ENCODE measurements at places on chromosomes 1 and 21.

DNA sequence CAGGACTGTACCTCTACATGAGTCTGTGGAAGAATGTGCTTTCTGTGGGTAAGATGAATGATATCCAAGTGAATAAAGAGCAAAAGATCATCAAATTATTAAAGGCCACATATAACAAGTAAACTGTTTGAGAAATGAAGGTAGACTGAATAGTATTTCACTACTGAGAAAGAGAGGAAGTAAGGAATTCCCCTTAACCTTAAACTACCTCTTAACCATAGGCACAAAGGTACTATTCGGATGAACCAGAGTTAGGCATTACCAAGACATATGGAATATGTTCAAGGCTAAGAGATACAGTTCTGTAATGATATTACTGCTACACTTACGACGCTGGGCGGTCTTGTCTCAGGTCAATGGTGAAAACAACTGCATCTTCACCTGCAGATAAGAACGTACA is 25.5 kb downstream of the DCAF8 start:
- DNase-seq = no peak

GRCh38 chr1:207669528-207670009 is 24.6 kb downstream of the CR1L start:
- no peak for DNase-seq

GRCh38 chr1:154434346-154435085 is 29.4 kb downstream of the IL6R start:
- peak; percentile 79 for DNase-seq

DNA sequence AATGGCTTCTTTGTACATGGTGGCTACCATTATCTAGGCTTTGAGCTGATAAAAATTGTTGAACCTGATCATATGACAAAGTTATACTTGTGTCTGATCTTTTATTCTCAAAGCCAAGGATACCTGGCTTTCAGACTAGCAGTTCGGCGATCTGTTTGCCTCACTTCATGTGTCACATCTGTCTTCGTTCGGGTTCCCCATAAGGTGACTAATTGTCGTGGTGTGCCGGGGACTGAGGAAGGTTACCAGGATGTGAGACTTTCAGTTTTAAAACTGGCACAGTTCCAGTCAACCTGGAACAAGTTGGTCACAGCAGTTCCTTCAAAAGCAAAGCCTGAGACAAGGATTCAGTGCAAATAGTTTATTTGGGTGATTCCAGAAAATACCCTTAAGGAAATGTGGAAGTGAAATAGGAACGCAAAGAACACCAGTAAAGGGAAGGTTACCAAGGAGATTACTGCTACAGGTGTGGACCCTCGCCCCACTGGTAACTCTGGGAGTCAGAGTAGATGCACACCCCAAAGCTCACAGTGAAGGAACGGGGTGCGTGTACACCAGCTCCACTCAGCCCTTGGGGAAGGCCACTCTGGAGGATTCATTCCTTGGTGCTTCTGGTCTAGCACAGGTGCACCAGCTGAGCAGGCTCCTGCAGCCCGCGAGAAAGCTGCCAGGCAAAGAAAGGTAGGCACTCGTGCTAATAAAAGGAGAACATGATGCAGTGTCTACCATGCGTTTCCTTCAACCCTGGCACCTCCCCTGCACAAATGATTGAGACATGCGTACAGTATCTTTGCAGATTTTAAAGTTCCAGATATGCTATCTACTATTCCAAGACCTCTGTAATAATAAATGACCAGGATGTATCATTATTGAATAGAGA is 69.0 kb downstream of the VWA5B1 start:
- DNase-seq = peak; percentile 60

DNA sequence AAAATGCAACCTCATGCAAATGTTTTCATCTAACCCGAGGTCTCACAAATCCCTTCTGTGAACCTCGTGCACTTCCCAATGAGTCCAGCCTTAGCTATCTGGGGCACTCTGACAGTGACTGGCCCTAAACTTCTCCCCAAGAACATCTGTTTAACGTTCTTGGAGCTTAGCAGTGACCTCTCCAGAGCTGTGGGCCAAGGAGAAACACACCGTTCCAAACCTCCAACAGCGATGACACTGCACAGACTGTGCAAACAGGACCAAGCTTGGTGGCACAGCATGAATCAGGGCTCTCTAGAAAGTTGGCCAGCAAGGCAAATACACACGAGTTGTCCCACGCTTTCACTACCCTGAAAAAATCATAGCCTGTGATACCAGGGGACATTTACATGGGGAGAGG is 15.8 kb downstream of the BEND5 start:
- DNase-seq = no peak

- DNase-seq = no peak
Measured at GRCh38 chr1:230771773-230772354, 24.7 kb downstream of the CAPN9 start.

DNA sequence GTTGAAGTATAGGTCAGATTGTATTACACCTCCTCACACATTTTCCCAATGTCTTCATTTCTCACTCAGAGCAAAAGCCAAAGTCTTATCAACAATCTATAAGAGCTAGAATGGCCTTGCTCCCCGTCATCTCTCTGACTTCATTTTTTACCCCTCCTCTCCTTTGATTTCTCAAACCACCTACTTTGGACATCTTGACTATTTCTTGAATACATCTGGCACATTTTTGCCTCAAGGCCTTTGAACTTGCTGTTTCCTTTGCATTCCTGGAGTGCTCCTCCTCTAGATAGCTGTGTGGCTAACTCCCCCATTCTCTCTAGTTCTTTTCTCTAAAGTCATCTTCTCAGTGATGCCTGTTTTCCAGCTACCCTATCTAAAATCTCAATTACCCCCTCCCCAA is 7.2 kb upstream of the XCL2 start:
- no peak for DNase-seq

DNA sequence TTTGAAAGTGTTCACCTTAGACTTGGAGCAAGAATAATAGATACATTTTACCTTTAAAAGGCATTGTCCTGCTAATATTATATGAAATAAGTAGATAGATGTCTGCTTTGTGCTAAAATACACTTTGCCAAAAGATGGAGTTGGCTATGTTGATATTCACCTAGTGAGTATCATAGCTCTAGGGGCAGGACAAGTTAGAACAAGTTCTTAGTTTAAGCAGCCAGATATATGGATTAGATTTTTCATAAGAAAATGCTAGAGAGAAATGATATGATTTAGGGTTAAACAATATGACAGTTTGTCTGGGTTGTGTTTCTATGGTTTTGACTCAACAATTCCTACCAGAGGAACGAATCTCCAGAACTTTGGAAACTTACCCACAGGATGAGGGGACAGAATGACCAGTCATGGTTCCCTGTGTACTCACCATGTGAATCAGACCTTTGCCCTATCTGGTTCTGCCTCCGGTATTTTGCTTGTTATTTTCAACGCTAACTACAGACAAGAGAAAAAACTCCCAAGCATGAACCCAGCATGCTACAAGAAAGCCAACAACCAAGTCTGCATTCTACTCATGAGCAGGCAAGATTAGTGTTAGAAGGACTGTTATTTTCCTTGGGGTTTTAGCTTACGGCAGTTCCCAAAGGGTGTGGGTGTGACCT is 1.7 kb downstream of the F5 start:
- DNase-seq = no peak

- DNase-seq = no peak
Measured at GRCh38 chr1:211068976-211069375, 65.0 kb downstream of the KCNH1 start.

DNA sequence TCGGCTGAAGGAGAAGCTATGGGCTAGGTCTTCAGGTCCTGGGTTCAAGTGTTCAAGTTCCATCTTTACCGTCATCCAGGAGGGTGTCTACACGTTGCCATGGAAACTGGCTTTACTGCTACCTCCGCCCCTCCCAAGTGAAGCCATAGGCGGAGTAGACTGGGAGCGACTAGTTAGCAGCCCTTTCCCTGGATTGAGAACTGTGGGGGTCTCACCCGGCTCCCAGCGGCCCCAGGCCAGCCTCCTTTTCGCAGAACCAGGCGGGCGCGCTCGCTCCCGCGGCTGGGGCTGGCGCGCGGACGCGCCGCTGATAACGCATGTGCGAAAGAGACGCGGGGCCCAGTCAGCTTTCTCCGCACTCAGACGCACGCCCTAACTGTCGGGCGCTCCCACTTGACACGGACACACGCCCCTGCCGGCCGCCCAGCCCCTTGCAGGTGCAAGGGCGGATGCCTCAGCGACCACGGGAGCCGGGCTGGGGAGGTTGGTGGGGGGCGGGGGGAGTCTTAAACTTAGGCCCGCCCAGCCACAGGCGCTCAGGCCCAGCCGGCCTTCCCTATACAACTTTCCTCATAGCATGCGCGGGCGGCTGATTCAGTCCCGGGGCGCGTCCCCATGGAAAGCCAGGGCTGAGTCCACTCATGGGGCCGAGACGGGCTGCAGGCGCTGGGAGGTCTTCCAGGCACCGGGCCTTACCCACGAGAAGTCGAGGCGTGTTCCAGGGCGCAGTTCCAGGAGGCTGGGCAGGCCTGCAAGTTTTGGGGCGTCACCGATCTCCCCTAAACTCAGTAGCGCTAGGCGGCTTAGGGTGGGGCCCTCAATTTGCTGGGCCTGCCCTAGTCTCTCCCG is 7.4 kb downstream of the EFNA4 start:
- peak; percentile 84 for DNase-seq

GRCh38 chr1:237219751-237220642 is 178.0 kb downstream of the RYR2 start:
- no peak for DNase-seq

DNA sequence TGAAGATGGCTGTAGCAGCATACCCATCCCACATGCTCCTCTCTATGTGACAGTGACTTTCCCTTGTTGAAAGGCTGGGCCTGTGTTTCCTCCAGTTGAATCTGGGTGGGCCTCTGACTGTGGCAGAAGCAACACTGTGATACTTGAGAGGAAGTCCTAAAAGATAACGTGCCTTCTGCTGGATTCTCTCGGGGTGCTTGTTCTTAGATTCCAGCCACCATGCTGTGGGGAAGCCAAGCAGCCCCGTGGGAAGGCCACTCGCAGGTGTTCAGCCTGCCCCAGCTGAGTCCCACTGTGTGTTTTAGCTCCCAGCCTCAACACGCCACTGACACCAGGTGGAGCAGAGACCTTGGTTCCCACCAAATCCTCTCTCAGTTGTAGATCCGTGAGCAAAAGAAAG is 31.5 kb downstream of the TRAPPC10 start:
- no peak for DNase-seq

DNA sequence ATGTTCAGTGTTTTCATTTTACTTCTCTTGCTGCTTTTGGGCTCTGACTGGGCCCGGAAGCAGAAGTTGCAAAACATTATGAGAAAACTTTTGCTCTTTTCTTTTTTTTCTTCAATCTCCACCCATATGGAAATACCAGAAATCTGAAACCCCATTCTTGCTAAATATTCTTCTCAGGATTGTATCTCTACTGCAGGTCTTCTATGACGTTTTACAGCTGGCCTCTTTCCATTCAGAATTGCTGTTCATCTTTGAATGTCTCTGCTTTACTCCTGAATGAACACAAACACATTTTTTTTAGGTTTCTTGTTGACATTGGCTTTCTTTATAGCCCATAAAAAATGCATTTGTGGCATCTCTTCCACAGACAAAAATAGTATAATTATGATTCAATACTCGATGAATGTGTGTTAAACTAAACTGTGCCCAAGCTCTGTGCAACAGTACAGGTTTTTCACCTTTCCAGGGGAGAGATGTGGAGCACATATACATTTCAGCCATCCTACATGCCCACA is 18.8 kb downstream of the PTPRC start:
- no peak for DNase-seq

DNA sequence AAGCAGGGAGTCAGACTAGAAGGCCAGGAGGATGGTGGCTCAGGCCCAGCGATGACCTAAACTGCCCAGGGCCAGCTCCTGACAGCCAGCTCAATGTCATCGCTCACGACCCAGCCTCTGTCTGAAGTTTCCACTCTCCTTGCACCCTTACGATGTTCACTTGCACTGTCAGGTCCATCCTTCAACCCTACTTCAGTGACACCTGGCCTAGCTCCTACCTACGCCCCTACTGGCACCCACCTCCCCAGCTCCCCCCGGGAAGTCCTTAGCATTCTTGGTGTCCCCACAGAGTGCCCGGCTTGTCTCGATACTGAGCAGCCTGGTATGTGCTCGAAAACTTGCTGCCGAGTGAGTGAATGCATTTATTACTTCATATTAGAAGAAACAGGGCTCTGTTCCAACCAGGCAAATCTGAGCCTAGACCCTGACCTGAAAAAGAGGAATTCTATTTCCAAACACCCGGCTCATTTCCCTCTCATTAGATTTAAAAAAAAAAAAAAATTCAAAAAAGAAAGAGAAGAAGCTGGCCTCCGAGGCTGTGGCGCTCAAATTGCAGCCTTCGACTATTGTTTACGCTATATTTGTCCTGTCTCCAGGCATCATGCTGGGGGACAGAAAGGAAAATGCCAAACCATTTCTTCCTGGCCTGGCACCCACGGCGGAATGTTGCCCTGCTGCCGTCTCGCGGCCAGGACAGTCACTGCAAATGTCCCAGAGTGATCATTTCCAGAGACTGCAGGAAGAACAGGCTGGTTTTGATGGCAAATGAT is 29.8 kb upstream of the LRRC38 start:
- DNase-seq = no peak

DNA sequence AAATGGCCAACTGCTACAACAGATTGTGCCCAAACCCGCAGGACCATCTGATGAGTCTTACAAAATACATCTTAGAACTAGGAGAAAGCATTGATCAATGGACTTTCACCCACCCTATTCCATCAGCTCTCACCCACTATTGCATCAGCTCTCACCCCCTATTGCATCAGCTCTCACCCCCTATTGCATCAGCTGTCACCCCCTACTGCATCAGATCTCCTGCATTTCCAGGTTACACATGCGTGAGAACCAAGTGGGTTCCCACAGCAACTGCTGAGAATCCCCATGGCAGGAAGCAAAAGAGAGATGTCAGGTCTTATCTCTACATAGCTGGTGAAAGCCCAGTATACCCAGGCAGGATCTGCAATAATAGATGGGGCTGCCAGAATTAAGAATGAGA is 533.5 kb downstream of the LTN1 start:
- DNase-seq = no peak

DNA sequence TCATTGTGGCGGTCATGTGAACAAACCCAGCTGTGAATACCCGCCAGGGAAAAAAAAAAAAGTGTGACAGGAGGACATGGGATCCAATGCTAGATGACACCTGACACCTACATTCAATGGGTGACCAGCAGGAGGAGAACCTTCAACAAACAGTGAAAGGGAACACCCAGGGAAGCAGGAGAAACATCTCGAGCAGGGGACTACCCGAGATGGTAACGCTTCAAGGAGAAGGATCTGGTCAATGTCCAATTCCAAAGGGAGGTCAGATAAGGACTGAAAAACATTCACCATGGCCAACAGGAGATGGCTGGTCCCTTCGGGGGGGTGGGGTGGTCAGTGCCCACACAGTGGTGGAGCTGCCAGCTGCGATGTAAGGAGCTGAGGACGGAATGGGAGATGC is 46.3 kb downstream of the PTPN14 start:
- DNase-seq = no peak

- no peak for DNase-seq
Measured at GRCh38 chr1:53062708-53063591, 937 bp downstream of the PODN start.

GRCh38 chr1:6497867-6498575 is 6.6 kb upstream of the PLEKHG5 start:
- DNase-seq = no peak

DNA sequence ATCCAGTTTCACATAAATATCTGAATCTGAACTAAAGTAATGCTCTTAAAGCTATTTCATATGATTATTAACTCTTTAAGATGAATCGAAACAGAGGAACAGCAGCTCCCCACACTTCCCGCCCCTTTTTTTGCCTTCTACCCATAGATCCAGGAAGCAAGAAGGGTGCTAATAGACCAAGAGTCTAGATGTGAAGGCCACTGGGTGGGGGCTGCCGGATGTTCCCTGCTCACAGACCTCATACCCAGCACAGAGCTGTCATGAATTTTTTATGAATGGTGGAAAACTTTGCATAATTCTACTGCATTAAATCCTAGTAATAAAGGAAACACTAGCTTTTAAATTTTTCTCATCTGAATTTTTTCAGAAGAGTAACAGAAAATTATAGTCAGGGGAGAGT is 283.9 kb upstream of the SGIP1 start:
- no peak for DNase-seq

Measured in colonic mucosa (tissue), 4 donors.